ENCODE measurements at places on chromosomes 6 and 20. TPM values are rescaled to one million over a fixed set of nuclear protein-coding genes. Genes with fewer than 3 reads are reported as not detected.

DNA sequence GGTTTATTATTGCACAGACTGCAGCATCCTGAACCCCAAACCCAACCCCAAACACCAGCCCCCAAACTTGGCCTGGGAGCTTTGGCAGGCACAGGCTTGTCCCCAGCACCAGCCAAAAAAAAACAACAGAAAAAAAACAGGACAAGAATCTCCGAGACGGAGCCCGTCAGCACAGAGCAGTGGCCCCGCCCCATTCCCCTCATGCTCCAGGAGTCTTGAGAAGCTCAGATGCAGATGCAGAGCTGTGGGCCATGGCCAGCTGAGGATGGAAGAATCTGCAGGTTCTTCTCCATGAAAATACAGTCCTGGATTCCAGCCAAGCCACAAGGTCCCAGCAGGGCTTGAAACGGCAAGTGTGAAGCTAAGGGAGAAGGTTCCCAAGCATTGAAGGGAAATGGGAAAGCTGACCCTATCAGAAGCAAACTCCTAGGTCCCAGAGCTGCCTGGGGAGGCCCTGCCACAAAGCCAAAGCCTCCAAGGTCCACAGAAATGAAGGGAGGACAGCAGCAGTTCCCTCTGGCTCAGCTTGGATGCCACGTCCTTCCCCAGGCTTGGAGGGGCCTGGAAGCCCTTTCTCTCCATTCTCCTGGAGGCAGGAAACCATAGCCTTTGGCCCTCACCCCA lies 75.2 kb downstream of the JPH2 start:
- no peak overlapping the region for H3K4me3 ChIP-seq
- H3K4me1 ChIP-seq = peaks cover 34% of the 10 kb centered on the region
- H3K27me3 ChIP-seq = peaks cover 17% of the 10 kb centered on the region
- H3K27ac ChIP-seq = peak overlapping the region; percentile 16
- DNase-seq = no peak
- no peaks in the 10 kb centered on the region for H3K36me3 ChIP-seq

- no peak for DNase-seq
- peaks cover 46% of the 10 kb centered on the region for H3K27me3 ChIP-seq
- H3K27ac ChIP-seq = no peak overlapping the region
- no peaks in the 10 kb centered on the region for H3K36me3 ChIP-seq
- H3K4me3 ChIP-seq = no peak overlapping the region
These were observed 171.3 kb downstream of the ANKRD60 start for GRCh38 chr20:58056921-58057686.

DNA sequence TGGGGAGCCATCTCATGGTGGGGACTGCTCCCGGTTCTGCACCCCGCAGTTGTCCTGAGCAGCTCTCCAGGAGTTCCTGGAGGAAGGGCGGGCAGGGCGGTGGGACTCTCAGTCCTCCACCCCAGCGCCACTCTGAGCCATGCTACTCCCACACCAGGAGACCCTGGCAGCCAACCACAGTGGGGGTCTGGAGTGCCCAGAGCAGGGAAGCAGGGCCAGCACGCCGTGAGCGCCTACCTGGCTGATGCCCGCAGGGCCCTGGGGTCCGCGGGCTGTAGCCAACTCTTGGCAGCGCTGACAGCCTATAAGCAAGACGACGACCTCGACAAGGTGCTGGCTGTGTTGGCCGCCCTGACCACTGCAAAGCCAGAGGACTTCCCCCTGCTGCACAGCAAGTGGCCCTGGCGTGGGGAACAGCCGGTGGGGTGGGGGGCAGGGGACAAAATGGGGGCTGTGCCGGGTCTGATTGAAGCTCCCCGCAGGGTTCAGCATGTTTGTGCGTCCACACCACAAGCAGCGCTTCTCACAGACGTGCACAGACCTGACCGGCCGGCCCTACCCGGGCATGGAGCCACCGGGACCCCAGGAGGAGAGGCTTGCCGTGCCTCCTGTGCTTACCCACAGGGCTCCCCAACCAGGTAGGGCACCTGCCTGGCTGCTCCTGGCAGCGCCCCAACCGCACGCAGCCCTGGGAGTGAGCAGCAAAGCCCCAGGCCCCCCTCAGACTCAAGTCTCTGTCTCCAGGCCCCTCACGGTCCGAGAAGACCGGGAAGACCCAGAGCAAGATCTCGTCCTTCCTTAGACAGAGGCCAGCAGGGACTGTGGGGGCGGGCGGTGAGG lies 1.6 kb upstream of the TNFRSF6B start:
- DNase-seq = peak; percentile 17
- peaks cover 9% of the 10 kb centered on the region for H3K36me3 ChIP-seq
- H3K27ac ChIP-seq = peak overlapping the region; percentile 71
- H3K27me3 ChIP-seq = no peaks in the 10 kb centered on the region
- H3K4me1 ChIP-seq = peaks cover 60% of the 10 kb centered on the region

- peaks cover 88% of the 10 kb centered on the region for H3K4me1 ChIP-seq
- no peak overlapping the region for H3K4me3 ChIP-seq
- no peaks in the 10 kb centered on the region for H3K27me3 ChIP-seq
- H3K36me3 ChIP-seq = no peaks in the 10 kb centered on the region
- DNase-seq = no peak
These were observed 10.7 kb downstream of the OSBPL2 start for GRCh38 chr20:62248890-62249560.

DYNLT2 gene
- total RNA-seq = 0.66 TPM

C20orf202 gene
- total RNA-seq = 0.41 TPM

SFTA2 gene
- not detected for total RNA-seq

- no peaks in the 10 kb centered on the region for H3K4me1 ChIP-seq
- no peak overlapping the region for H3K4me3 ChIP-seq
- H3K27me3 ChIP-seq = no peaks in the 10 kb centered on the region
These were observed 74.1 kb upstream of the HDDC2 start for GRCh38 chr6:125375821-125376220.

- no peaks in the 10 kb centered on the region for H3K36me3 ChIP-seq
- H3K27ac ChIP-seq = no peak overlapping the region
- peaks cover 30% of the 10 kb centered on the region for H3K4me1 ChIP-seq
- no peaks in the 10 kb centered on the region for H3K27me3 ChIP-seq
- no peak for DNase-seq
These were observed 68.8 kb downstream of the CDC5L start for GRCh38 chr6:44456070-44456965.

PACRG gene
- 10.5 TPM for total RNA-seq

SULF2 gene
- 40.7 TPM for total RNA-seq

JARID2 gene
- total RNA-seq = 6.5 TPM

DNA sequence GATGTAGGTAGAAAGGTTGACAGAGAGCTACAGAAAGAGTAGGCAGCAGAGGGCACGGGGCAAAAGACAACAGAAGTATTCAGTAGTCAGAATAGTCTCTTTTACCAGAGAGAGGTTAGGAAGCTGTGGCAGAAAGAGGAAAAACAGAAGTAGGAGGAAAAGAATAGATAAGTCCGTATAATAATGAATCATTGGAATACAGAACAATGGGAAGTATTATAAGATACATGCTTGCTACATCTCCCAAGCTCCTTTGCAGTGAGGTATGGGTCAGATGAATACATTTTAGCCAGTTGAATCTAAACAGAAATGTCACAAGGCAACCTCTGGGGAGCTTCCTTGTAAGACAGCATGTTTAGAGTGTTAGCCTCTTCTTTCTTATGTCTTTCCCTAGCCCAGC lies 570.5 kb upstream of the CITED2 start:
- no peak overlapping the region for H3K27ac ChIP-seq
- no peaks in the 10 kb centered on the region for H3K36me3 ChIP-seq
- DNase-seq = no peak
- no peaks in the 10 kb centered on the region for H3K27me3 ChIP-seq
- H3K4me3 ChIP-seq = no peak overlapping the region

DNA sequence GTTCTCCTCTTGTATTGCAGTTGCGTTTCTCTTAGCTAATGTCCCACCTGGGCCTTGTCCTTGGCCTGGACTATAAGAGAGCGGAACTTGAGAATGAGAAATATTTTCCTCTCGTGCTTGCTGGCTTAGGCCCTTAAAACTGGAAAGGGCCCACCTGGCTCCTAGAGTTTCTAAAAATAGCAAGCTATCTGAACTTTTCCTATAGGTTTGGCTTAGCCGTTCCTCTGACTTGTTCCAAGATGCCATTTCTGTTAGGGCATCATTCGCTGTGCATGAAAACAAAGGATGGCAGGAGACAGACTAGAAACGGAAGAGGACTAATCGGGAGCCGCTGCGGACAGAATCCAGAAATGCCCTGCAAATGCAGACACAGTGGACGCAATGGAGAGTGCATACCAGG lies 4.5 kb downstream of the RIPOR3 start:
- H3K27ac ChIP-seq = peak overlapping the region; percentile 31
- no peak for DNase-seq
- no peaks in the 10 kb centered on the region for H3K36me3 ChIP-seq
- H3K4me1 ChIP-seq = peaks cover 33% of the 10 kb centered on the region
- no peak overlapping the region for H3K4me3 ChIP-seq
- peaks cover 14% of the 10 kb centered on the region for H3K27me3 ChIP-seq

ATF6B gene
- total RNA-seq = 29.1 TPM

GRCh38 chr6:103255132-103255531 lies 1604.6 kb downstream of the HACE1 start:
- H3K27me3 ChIP-seq = no peaks in the 10 kb centered on the region
- H3K4me3 ChIP-seq = no peak overlapping the region
- no peaks in the 10 kb centered on the region for H3K36me3 ChIP-seq

SIRT5 gene
- total RNA-seq = 58.0 TPM

TNFRSF6B gene
- 0.27 TPM for total RNA-seq

DNA sequence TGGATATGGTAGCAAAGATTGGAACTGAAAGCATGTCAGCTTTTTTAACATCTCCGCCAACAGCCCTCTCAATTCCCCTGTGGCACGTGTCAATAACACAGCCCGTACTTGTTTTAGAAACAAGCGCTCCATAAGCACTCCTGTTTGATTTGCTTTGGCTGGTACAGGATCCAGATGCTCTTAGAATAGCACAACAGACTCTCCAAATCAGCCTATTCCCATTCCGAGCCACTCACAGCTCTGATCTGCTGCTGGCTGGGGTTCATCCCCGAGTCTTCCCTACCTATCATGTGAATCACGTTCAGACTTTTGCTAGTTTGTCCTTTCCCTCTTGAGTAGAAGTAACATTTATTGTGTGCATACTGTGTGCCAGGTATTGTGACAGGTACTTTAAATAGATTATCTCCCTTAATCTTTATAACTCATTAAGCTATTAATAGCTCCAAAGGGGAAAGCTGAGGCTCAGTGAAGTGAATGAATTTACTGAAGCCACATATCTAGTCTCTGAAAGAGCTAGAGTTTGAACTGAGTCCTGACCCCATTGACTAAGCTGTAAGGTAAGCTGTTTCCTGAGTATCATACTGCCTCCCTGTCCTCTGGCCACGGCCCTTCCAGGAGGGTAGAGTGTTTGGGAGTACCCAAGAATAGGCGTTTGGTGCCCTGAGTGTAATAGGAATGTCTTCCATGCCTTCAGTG lies 46.7 kb downstream of the RALY start:
- DNase-seq = peak; percentile 18
- no peaks in the 10 kb centered on the region for H3K36me3 ChIP-seq
- peaks cover 100% of the 10 kb centered on the region for H3K4me1 ChIP-seq
- no peaks in the 10 kb centered on the region for H3K27me3 ChIP-seq
- no peak overlapping the region for H3K4me3 ChIP-seq

DNA sequence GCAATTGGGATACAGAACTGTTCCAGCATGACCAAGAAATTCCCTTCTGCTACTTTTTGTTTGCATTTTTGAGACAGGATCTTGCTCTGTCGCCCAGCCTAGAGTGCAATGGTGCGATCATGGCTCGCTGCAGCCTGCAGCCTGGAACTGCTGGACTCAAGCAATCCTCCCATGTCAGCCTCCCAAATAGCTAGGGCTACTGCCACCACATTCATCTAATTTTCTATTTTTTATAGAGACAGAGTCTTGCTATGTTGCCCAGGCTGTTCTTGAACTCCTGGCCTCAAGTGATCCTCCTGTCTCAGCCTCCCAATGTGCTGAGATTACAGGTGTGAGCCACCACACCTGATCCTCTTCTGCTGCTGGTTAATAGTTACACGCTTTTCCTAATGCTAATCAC lies 204.9 kb downstream of the SOX4 start:
- H3K27ac ChIP-seq = no peak overlapping the region
- H3K36me3 ChIP-seq = no peaks in the 10 kb centered on the region
- no peaks in the 10 kb centered on the region for H3K27me3 ChIP-seq
- peaks cover 16% of the 10 kb centered on the region for H3K4me1 ChIP-seq
- DNase-seq = no peak
- H3K4me3 ChIP-seq = no peak overlapping the region

GRCh38 chr6:37033255-37033654 lies 27.8 kb downstream of the FGD2 start:
- no peaks in the 10 kb centered on the region for H3K4me1 ChIP-seq
- no peak overlapping the region for H3K4me3 ChIP-seq
- H3K27me3 ChIP-seq = no peaks in the 10 kb centered on the region
- DNase-seq = no peak

- H3K4me1 ChIP-seq = no peaks in the 10 kb centered on the region
- no peak overlapping the region for H3K27ac ChIP-seq
- no peaks in the 10 kb centered on the region for H3K27me3 ChIP-seq
These were observed 389.1 kb downstream of the HTR1B start for GRCh38 chr6:77074037-77074713.

DNA sequence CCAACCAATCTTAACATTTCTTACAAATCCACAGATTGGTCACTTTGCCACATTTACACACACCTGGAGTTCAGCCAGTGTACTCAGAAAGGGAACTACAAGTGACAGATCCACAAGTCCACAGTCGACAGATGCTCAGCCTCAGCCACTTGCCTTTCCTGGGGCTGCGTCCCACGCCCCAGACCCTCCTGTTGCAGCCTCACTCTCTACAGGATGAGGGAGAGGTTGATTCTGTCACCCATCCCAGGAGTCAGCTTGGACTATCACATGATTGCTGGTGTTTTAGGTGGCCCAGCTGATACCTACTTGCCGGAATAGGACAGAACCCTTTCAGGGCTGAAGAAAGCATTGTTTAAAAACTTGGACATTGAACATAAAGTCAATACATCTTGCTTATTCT lies 108.8 kb downstream of the FAM120B start:
- no peak overlapping the region for H3K4me3 ChIP-seq
- H3K4me1 ChIP-seq = no peaks in the 10 kb centered on the region
- peaks cover 37% of the 10 kb centered on the region for H3K27me3 ChIP-seq
- H3K27ac ChIP-seq = no peak overlapping the region
- DNase-seq = no peak
- H3K36me3 ChIP-seq = no peaks in the 10 kb centered on the region

VSX1 gene
- 0.33 TPM for total RNA-seq

TPX2 gene
- 0.71 TPM for total RNA-seq

- DNase-seq = no peak
- H3K36me3 ChIP-seq = peaks cover 41% of the 10 kb centered on the region
- no peaks in the 10 kb centered on the region for H3K27me3 ChIP-seq
- H3K27ac ChIP-seq = peak overlapping the region; percentile 65
These were observed 17.2 kb downstream of the ZBTB2 start for GRCh38 chr6:151374036-151374683.

DNA sequence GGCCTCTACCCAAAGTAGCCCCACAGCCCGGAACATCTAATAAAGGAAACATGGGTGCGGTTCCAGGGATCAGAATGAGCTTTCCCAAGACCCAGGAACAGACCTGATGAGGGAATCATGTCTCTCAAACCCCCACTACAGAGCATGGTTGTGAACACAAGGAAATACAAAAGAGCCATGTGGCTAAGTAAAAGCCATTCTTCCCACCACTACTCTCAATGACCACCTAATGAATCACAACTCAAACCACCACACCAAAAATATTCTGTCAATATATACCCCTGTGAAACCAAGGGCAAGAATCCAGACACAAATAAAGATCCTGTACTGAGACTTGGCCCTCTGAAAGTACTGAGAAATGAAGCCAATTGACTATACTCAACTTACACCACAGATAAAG lies 20.9 kb upstream of the COL21A1 start:
- no peak overlapping the region for H3K4me3 ChIP-seq
- H3K27ac ChIP-seq = no peak overlapping the region
- DNase-seq = no peak
- no peaks in the 10 kb centered on the region for H3K4me1 ChIP-seq

Measured in left ventricle myocardium inferior (tissue), 1 donor.